ENCODE measurements at places on chromosomes 16 and 17.

- no peak for DNase-seq
These were observed 10.0 kb downstream of the ATP5PD start for GRCh38 chr17:75036643-75037268.

- DNase-seq: peak; percentile 35
These were observed 78.4 kb downstream of the MPRIP start for GRCh38 chr17:17120701-17121100.

DNA sequence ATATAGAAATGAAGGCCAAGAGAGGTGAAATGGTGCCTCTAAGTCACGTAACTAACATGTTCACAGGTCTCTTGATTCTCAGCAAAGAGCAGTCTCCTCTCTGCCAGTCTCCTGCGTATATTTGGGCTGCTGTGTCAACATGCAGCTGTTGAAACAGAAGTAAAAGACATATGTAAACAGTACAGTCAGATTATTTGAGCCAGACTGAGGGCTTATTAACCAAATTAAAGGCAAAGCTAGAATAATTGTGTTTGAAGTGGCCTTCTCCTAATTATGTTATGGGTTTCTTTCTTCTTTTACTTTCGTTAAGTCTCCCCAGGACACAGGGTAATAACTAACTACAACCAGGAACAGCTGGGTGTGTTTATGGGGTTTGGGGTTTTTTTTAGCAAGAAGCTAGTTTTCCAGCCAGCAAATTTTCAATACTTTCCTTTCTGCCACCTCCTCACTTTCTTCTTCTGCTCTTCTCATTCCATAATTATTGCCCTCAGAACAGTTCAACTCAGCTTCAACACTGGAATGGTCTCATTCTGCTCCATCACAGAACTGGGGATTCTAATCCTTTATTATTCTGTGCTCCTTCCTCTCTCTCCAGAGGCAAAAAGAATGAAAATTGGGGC lies 18.4 kb downstream of the G6PC1 start:
- no peak for DNase-seq

- peak; percentile 77 for DNase-seq
These were observed 15.9 kb downstream of the ARHGAP23 start for GRCh38 chr17:38444151-38444550.

- no peak for DNase-seq
These were observed 6.8 kb downstream of the ERN1 start for GRCh38 chr17:64123114-64123513.

GRCh38 chr17:19703828-19704613 lies 12.4 kb downstream of the SLC47A2 start:
- DNase-seq: peak; percentile 48

DNA sequence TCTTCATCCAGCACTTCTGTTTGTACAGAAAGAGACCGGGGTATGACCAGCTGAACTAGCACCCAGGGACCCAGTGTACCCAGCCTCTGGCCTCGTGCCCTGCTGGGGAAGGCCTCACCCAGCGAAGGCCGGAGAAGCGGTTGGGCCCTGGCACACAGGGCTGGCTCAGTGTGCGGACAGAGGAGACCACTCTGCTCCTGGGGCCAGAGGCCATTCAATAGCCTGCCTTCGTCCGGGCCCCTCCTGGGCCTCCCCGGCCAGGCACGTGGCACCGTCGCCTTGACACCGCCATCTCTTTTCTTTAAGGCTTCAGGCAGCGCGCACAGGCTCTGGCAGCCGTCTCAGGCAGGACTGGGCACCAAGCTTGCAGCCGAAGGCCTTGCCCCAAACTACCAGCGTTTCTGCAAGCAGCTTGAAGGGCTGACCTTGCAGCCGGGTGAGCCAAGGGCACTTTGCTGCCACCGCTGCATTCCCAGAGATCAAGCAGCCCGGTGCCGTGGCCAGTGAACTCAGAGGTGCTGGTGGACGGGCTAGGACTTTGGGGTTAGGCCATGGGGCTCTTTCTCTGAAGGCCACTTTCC lies 8.0 kb downstream of the TAX1BP3 start:
- DNase-seq: no peak

GRCh38 chr16:25073854-25074253 lies 37.7 kb upstream of the LCMT1 start:
- DNase-seq: no peak

DNA sequence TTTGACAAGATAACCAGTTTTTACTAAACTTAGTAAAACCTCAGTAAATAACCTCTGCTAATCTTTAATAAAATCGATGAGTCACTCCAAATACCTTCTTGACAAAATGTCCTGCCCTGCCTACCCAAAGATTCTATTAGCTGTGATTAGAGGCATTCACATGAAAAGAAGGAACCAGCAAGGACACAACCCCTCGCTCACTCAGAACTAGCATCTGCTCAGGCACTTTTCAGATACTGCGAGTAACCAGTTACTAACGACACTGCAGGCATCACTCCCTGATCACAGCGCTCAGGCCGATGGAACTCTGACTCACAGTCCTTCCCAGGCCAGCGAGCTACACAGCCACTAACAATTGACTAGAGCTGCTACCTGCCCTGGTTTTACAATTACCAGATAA lies 24.3 kb downstream of the PELP1 start:
- no peak for DNase-seq

DNA sequence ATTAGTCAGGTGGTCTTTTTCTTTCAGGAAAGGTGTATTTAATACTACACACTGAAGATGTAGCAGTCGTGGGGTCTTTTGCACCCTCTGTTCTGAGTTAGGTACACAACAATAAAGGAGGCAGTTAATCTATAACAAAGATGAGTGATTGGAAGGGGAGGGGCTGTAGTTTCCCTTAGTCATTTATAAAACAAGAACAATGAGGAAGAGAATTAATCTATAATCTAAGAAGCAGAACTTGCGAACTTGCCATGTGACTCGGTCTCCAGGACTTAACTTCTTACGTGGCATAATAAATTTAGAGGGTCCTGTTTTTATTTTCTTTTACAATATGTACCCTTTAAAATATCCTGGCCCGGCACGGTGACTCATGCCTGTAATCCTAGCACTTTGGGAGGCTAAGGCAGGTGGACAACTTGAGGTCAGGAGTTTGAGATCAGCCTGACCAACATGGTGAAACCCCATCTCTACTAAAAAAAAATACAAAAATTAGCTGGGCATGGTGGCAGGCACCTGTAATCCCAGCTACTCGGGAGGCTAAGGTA lies 8.6 kb upstream of the APPBP2 start:
- no peak for DNase-seq

DNA sequence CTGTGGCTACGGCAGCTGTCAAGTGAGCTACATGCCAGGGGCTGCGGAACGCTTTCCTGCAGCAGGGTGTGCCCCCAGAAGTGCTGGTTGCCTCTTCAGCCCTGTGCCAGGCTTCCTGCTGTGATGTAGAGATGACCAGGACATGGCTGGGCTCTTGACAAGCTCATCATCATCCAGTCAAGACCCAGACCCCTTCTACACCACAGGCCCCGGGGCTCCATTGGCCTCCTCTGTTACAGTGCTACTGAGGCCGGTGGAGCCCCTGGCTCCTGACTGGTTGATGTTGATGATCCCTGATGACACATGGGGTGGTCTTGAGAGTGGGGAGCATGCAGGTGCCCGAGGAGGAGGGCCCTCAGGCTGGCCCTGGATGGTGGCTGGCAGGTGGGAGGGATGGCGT lies 50.1 kb downstream of the B9D1 start:
- DNase-seq: no peak

DNA sequence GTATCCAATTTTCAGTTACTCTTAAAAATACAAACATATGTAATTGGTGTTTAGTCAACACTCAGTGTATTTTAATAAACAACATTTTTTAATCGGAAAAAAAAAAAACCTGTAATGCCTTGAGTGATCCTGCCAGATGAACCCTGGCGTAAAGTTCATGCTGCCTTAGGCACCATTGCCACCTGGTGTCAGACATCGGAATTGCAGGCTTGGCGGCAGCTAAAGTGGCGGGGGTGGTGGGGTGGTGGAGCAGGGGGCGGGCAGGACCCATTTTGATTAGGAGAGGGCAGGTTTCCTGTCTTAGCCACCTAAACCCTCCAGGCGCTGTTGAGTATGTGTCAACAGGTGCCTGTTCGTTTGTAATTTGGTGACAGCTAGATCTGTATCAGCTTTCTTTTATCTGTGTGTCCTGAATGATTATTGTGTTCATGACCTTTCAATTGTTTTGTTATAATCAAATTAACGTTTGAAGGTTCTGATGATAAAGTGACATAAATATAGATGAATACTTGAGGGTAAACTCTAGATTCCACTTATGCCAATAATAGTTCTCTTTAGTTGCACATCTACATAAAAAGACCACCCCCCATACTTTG lies 588.7 kb downstream of the CDH13 start:
- peak; percentile 33 for DNase-seq

GRCh38 chr17:18070861-18071340 lies 16.8 kb upstream of the DRG2 start:
- DNase-seq: peak; percentile 44

DNA sequence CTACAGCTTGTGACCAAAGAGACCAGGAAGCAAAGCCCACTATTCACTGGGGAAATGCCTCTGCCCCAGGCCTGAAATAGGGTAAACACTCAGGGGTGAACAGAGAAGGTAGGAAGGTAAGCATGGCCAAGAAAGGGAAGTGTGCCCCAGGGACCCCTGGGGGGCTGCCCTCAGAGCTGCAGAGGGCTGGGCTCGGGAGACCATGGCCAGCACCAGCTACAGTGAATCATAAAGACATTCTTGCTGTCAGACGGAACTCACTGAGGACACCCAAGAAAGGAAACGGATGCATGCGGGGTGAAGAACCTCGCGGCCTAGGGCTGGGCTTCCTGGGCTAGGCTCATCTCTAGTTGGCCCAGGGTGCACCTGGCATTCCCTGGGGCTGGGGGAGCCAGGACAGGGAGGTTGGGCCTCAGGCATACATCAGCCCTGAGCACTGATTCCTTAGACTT lies 9.6 kb downstream of the HIC1 start:
- no peak for DNase-seq

- DNase-seq: no peak
These were observed 4.1 kb downstream of the SYNGR2 start for GRCh38 chr17:78172249-78173051.

- no peak for DNase-seq
These were observed 47.3 kb downstream of the TBC1D16 start for GRCh38 chr17:79988185-79988971.
